A549 treated with dexamethasone at 1 μM for 4 hours (cell line): ENCODE measurements at places on chromosomes 1 and 21. TPM values are rescaled to one million over a fixed set of nuclear protein-coding genes. Genes with fewer than 3 reads are reported as not detected.

Gene OR10X1
- not detected in 5 replicates for total RNA-seq

Gene PDPN
- total RNA-seq: not detected in 5 replicates

Gene TRPM2
- 6.5 to 9.8 TPM (median 7.8 TPM) in 5 replicates for total RNA-seq

Gene ALX3
- not detected in 5 replicates for total RNA-seq

Gene ETV3L
- total RNA-seq: not detected in 5 replicates

Gene ACADM
- 31.6 to 36.6 TPM (median 34.4 TPM) in 5 replicates for total RNA-seq

Gene XPR1
- 20.8 to 35.4 TPM (median 30.9 TPM) in 5 replicates for total RNA-seq

Gene TNFAIP8L2
- not detected in 5 replicates for total RNA-seq

Gene CFHR3
- 0.06 to 0.21 TPM (median 0.12 TPM) in 4 of 5 replicates, not detected in the other for total RNA-seq

Gene TIE1
- total RNA-seq: 0.02 to 0.25 TPM (median 0.13 TPM) in 4 of 5 replicates, not detected in the other

Gene SERTAD4
- total RNA-seq: 0.28 to 1.1 TPM (median 0.69 TPM) in 5 replicates

Gene LRRC3
- 1.7 to 2.5 TPM (median 2.4 TPM) in 5 replicates for total RNA-seq

Gene KRTAP21-2
- not detected in 5 replicates for total RNA-seq

Gene ZMYND12
- 0.27 to 0.69 TPM (median 0.39 TPM) in 5 replicates for total RNA-seq

Gene CYP4A22
- not detected in 5 replicates for total RNA-seq

Gene S100A7
- not detected in 5 replicates for total RNA-seq

Gene LRRC53
- not detected in 5 replicates for total RNA-seq

Gene RGS8
- not detected in 5 replicates for total RNA-seq

Gene CD84
- not detected in 5 replicates for total RNA-seq

Gene C1QA
- not detected in 5 replicates for total RNA-seq

Gene FLG2
- total RNA-seq: not detected in 5 replicates

Gene MPL
- total RNA-seq: 0.15 to 0.25 TPM (median 0.16 TPM) in 3 of 5 replicates, not detected in the others

Gene CYP2J2
- 0.07 to 0.15 TPM (median 0.10 TPM) in 4 of 5 replicates, not detected in the other for total RNA-seq

Gene ALDH4A1
- 10.2 to 14.4 TPM (median 13.8 TPM) in 5 replicates for total RNA-seq

Gene PLA2G2A
- not detected in 5 replicates for total RNA-seq

Gene MYBPH
- total RNA-seq: 0.05 TPM in 1 of 5 replicates, not detected in the others

Gene SLC35F3
- 3.6 to 5.2 TPM (median 4.9 TPM) in 5 replicates for total RNA-seq

Gene FCGR1A
- total RNA-seq: not detected in 5 replicates

Gene OR2L3
- total RNA-seq: not detected in 5 replicates

Gene NBPF20
- 2.9 to 3.4 TPM (median 3.3 TPM) in 5 replicates for total RNA-seq

Gene C21orf58
- 2.8 to 4.9 TPM (median 4.5 TPM) in 5 replicates for total RNA-seq
